ENCODE measurements at places on chromosomes 1 and 21. TPM values are rescaled to one million over a fixed set of nuclear protein-coding genes. Genes with fewer than 3 reads are reported as not detected.
A peak's percentile ranks its signal among the peaks of the same experiment; 100 is the strongest.

DNA sequence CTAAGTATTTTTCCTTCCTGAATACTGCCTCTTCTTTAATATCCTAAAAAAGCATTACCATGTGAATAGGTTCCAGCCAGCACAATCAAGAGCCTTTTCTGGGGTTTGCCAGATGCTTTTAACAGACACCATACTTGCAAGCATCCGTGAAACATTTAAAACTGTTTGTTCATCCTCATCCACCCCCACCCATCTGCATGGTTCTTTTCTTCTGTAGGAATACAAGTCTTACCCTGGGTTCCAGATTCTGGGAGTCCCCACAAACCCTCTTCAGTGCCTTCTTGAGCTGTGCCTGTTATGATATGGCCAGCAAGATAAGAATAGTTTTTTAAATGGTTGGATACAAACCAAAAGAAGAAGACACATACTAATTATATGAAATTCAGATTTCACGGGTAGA, 354.9 kb upstream of the PLXNA2 start:
- no peak for DNase-seq

RNF186 gene
- not detected for total RNA-seq

DNA sequence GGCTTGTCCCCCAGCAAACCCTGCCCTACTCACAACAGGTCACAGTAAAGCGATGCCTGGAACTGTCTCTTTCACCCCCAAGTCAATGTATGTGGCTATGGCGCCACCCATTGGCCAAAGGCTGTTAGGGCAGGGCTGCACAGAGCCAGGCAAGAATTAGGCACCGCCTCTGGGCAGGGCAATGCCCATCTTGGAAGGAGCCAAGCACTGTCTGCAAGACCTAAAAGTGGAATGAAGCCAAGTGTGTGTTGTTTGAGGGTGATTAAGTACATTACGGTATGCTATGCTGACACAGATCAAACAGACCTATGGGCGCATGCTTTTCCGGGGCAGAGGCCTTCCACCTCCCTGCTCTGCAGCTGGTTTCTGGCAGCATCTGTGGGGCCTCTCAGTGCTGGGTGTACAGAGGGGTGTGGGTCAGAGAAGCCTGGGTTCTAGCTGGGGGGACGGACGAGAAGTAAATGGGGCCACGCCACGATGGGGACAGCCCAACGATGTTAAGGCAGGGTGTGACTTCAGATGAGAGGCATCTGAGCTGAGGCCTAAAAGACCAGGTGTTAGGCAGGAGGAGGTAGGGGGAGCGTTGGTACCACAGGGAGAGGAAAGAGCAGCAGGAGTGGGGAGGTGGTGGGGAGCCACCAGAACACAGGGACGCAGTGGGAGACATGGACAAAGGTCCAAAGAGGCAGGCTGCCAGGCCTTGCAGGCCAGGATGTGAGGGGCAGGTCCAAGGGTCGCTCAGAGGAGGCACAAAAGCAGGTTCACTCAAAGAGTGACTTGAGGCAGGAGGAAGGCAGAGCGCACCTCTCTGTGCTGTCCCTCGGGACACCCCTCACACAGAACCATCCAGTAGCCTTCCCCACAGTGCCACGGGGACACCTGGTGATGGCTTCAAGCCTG, 49.8 kb downstream of the ACOT7 start:
- peak; percentile 58 for DNase-seq

GRCh38 chr1:76075188-76075489, 593 bp downstream of the ST6GALNAC3 start:
- no peak for DNase-seq

DNA sequence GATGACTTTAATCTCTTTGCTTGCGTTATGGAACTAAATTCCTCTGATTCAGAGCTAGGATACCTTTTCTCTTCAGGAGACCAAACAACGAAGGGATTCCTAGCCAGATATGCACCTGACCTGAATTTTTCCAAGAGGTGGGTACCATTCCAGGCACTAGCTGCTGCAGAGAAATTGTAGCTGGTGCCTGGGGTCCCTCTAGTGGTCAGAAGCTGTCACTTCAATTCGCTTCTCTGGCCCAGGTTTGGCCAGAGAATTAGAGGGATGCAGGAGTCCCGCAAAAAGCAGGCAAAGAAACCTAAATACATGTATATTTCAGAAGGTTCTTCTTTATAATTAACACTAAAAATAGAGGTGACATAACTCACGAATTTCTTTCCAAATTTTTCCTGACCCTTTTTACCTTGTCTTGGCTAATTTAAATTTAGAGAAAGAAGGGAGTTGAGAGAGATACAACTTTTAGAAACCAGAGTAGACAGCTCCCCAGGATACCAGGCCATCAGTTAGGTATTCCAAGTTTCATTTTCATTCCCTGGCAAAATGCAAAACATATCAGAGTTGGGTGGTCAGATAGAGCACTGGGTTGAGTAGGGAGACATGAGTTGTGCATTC, 9.6 kb downstream of the ACKR1 start:
- DNase-seq = peak; percentile 78

HMCN1 gene
- total RNA-seq = 10.8 TPM

TFF2 gene
- not detected for total RNA-seq

CCDC27 gene
- total RNA-seq = not detected

GRCh38 chr1:59225594-59226316, 71.1 kb upstream of the FGGY start:
- no peak for DNase-seq

SPATA1 gene
- total RNA-seq = 2.0 TPM

RXFP4 gene
- not detected for total RNA-seq

LRRC3 gene
- 6.4 TPM for total RNA-seq

GRCh38 chr1:31166462-31166861, 73.2 kb downstream of the NKAIN1 start:
- no peak for DNase-seq

ZNF593OS gene
- total RNA-seq = 1.5 TPM

- DNase-seq = no peak
Measured at GRCh38 chr1:66704177-66704875, 47.9 kb upstream of the DYNLT5 start.

GRCh38 chr1:88302843-88303486, 381.1 kb upstream of the PKN2 start:
- peak; percentile 9 for DNase-seq

GRCh38 chr21:26715878-26716506, 129.2 kb downstream of the ADAMTS1 start:
- peak; percentile 51 for DNase-seq

GOLT1A gene
- 0.54 TPM for total RNA-seq

DNA sequence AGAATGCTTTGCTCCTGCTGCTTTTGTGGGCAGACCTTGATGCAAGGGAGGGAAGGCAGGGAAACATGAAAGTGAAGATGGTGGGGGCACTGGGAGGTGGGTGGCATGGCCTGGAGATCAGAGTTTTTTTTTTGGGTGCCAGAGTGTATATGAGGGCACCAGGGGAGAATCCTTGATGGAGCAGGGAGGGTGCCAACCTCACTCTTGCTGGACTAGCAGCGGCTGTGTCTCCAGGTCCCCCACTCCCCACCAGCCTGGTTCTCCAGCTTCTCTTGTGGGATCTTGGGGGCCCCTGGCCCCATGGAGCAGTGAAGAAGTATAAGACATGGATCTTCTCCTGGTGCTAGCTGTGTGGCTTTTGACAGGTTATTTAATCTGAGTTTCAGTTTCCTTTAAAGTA, 13.5 kb upstream of the PRELP start:
- no peak for DNase-seq
